Activated T-cell treated with anti-CD3 and anti-CD28 coated beads for 48 hours (primary cell): ENCODE measurements at places on chromosomes 11 and 22.

DNA sequence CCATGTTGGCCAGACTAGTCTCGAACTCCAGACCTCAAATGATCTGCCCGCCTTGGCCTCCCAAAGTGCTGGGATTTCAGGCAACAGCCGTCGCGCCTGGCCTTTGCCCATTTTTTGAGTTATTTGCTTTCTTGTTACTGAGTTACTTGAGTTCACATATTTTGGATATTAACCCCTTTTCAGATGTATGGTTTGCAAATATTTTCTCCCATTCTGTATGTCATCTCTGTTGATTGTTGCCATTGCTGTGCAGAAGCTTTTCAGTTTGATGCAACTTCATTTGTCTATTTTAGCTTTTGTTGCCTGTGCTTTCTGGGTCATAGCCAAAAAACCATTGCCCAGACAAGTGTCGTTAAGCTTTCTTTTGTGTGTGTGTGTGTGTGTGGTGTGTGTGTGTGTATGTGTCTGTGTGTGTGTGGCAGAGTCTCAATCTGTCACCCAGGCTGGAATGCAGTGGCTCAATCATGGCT, 6.8 kb downstream of the TSGA10IP start:
- no peak for DNase-seq

DNA sequence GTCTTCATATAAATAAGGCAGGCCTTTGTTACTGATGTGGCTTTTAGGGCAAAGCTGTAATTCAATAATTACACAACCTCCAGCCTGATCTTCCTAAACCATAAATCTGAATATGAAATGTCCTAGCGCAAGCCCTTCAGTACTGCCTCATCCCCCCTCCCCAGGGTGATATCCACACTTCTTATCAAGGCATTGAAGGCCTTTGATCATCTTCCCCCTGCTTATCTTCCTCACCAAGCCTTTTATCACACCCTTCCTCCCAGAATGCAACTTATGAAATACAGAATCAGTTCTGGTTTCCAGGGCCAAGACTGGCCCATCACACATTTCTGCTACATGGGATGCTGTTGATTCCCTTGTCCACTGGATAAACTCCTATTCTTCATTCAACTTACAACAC, 12.1 kb downstream of the SPON1 start:
- no peak for DNase-seq

- DNase-seq: peak; percentile 30
Measured at GRCh38 chr11:123707606-123708205, 33.8 kb downstream of the ZNF202 start.

GRCh38 chr22:37202716-37203115, 9.6 kb downstream of the SSTR3 start:
- DNase-seq: no peak

GRCh38 chr22:39472570-39473556, 16.1 kb downstream of the MGAT3 start:
- DNase-seq: no peak

DNA sequence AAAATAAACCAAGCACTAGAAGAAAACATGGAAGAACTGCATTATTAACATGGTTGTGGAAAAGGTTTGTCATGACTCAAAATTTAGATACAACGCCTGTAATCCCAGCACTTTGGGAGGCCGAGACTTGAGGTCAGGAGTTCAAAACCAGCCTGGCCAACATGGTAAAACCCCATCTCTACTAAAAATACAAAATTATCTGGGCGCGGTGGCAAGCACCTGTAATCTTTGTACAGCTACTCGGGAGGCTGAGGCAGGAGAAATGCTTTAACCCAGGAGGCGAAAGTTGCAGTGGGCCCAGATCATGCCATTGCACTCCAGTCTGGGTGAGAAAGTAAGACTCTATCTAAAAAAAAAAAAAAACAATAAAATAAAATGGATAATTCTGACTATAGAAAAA, 23.7 kb downstream of the GNB1L start:
- DNase-seq: no peak

GRCh38 chr11:28476049-28476448, 367.9 kb downstream of the METTL15 start:
- no peak for DNase-seq

DNA sequence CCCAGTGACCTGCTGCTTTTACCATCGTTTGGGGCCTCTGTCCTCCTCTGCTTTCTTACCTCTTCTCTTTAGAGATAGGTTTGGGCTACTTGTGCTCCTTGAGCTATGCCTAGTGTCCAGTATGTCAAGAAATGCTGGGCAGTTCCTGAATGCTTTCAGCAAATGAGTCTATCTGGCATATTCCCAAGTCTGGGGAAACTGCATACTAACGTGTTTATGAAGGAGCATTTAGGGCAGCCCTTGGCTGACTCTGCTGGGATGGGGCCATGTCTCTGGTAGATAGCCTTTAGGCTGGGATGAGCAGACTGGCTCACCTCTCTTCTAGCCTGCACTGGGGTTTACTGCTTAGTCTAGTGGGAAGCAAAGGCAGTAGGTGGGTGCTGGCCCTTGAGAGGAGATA, 43.7 kb upstream of the SUSD2 start:
- no peak for DNase-seq

GRCh38 chr22:25753252-25753651, 11.3 kb downstream of the MYO18B start:
- DNase-seq: no peak

- DNase-seq: no peak
Measured at GRCh38 chr11:131759140-131759539, 388.7 kb downstream of the NTM start.

- no peak for DNase-seq
Measured at GRCh38 chr11:66285250-66285947, 3.5 kb downstream of the YIF1A start.

- peak; percentile 62 for DNase-seq
Measured at GRCh38 chr22:35330258-35330861, 30.7 kb downstream of the TOM1 start.

DNA sequence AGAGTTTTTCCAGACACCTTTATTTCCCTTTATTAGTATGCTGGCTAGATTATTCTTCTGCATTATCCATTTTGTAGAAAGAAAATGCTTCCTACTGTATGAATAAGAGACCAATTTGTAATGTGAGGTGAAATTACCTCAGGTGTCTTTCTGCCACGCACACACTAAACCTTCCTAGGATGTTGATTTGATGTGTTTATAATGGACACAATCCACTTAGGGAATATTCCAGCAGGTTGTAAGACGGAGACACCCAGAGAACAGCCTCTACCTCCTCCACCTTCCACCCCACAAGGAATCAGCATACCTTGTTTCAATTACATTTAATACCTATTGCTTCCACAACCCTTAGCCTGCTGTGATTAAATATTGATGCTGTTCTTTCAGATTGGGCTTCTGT, 379.1 kb upstream of the KIRREL3 start:
- no peak for DNase-seq

GRCh38 chr11:70498171-70498571, 99.8 kb downstream of the CTTN start:
- DNase-seq: no peak

- DNase-seq: no peak
Measured at GRCh38 chr22:21451545-21452520, 15.4 kb upstream of the TMEM191C start.

DNA sequence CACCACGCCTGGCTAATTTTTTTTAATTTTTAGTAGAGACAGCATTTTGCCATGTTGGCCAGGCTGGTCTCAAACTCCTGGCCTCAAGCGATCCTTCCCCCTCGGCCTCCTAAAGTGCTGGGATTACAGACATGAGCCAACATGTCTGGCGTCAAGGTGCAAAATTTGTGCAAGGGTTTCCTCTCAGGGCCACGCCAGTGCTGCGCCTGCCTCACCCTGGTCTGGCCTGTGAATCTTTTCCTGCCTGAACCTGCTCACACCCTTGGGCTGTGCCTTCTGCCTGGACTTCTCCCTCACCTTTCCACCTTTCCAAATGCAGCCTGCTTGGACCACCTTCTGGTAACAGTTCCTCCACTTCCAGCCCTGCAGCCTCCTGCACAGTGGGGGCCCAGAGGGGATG, 43.4 kb downstream of the MCM5 start:
- no peak for DNase-seq

DNA sequence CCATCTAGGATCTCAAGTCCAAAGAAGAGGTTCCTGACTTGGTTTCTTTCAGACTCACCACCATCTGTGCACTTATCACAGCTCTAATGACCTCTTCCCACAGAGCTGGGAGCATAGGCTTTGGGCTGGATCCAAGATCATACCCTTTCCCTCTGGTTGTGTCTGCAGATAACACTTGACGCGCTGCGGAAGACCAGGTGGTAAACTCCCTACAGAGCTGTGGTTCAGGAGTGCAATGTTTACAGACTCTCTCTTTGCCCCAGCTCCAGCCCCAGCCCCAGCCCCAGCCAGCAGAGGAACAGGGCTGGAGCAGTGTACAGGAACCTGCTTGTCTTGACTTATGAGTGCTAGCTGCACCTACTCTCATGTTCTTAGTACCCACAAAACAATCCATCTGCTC, 274.4 kb upstream of the SYN3 start:
- no peak for DNase-seq

- no peak for DNase-seq
Measured at GRCh38 chr11:130560000-130560780, 111.7 kb downstream of the ADAMTS15 start.

DNA sequence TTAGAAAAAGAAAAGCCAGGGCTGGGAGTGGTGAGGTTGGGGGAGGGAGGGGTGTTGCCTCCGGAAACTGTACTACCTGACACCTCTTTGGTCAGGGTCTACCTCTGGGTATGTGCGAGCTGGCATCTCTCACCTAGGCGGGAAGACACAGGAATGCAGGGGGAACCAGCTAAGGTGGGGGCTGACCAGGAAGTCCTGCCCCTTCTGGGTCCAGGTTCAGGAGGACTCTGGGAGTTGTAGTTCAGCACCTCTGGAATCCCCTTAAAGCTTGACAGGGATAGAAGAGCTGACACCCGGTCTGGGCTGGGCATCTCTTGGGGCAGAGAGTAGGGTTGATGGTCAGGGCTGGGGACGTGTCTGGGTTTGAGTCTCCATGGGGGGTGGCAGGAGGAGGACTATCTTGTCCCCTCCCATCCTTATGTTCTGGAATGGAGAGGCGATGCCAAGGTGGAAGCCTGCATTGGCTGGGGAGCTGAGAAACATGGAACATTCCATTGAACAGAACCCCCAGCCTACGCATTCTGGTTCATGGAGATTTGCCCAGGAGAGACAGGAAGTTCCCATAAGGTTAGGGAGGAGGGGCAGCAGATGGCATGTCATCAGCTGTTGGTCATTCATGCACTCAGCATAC, 2.1 kb upstream of the KIAA1671 start:
- no peak for DNase-seq

DNA sequence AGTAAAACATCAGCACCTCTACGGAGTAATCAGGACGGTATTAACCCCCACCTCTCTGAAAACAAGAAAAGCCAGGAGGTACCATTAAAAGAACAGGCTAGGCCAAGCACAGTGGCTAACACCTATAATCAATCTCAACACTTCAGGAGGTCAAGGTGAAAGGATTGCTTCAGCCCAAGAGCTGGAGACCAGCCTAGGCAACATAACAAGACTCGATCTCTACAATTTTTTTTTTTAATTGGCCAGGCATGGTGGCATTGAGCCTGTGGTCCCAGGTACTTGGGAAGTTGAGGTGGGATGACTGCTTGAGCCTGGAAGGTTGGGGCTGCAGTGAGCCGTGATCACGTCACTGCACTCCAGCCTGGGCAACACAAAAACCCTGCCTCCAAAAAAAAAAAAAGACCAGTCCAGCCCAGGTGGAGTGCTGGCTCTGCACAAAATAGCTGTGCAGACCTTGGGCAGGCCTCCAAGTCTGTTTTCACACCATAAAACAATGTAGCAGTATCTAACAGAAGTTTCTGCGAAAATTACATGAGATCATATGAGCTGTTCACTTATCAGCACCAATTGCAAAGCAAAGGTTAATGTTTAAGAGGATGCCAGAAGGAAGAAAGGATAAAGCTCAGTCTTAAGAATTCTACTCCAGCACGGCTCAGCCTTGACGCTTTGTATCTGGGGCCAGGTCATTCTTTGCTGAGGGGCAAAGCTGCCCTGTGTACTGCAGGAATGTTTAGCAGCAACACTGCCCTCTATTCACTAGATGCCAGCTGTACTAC, 14.8 kb downstream of the CHKA start:
- DNase-seq: no peak

- no peak for DNase-seq
Measured at GRCh38 chr22:47115921-47116320, 353.5 kb downstream of the TBC1D22A start.

GRCh38 chr22:37485395-37486223, 575 bp downstream of the MFNG start:
- peak; percentile 23 for DNase-seq

- peak; percentile 33 for DNase-seq
Measured at GRCh38 chr11:32374261-32374711, 61.1 kb downstream of the WT1 start.

- no peak for DNase-seq
Measured at GRCh38 chr11:75779960-75780359, 11.4 kb downstream of the DGAT2 start.

- DNase-seq: no peak
Measured at GRCh38 chr11:48033918-48034341, 53.6 kb downstream of the PTPRJ start.

GRCh38 chr22:30238136-30238535, 8.4 kb downstream of the LIF start:
- DNase-seq: no peak
